ENCODE measurements at places on chromosomes 1 and 21.
A peak's percentile ranks its signal among the peaks of the same experiment; 100 is the strongest.

GRCh38 chr21:37767984-37768383 lies 148.3 kb downstream of the KCNJ6 start:
- H3K27ac ChIP-seq: no peak overlapping the region
- H3K4me1 ChIP-seq: no peaks in the 10 kb centered on the region
- H3K4me3 ChIP-seq: no peak overlapping the region
- no peaks in the 10 kb centered on the region for H3K27me3 ChIP-seq
- DNase-seq: no peak
- no peaks in the 10 kb centered on the region for H3K36me3 ChIP-seq

DNA sequence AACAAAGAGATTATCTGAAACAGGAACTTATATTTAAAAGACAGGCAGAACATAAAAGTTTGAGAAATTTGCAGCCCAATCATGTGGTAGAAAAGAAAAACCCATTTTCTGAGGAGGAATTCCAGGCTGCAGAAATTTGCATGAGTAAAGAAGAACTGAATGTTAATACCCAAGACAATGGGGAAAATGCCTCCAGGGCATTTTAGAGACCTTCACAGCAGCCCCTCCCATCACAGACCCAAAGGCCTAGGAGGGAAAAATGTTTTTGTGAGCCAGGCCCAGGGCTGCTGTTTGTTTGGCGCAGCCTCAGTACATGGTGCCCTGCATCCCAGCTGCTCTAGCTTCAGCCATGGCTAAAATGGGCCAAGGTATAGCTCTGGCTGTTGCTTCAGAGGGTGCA lies 554.3 kb upstream of the CHRM3 start:
- no peaks in the 10 kb centered on the region for H3K27me3 ChIP-seq
- DNase-seq: no peak
- H3K27ac ChIP-seq: no peak overlapping the region
- no peaks in the 10 kb centered on the region for H3K4me1 ChIP-seq

- no peak overlapping the region for H3K4me3 ChIP-seq
- H3K27ac ChIP-seq: no peak overlapping the region
- no peaks in the 10 kb centered on the region for H3K36me3 ChIP-seq
Observed at GRCh38 chr1:194043984-194044755, 857.8 kb upstream of the B3GALT2 start.

DNA sequence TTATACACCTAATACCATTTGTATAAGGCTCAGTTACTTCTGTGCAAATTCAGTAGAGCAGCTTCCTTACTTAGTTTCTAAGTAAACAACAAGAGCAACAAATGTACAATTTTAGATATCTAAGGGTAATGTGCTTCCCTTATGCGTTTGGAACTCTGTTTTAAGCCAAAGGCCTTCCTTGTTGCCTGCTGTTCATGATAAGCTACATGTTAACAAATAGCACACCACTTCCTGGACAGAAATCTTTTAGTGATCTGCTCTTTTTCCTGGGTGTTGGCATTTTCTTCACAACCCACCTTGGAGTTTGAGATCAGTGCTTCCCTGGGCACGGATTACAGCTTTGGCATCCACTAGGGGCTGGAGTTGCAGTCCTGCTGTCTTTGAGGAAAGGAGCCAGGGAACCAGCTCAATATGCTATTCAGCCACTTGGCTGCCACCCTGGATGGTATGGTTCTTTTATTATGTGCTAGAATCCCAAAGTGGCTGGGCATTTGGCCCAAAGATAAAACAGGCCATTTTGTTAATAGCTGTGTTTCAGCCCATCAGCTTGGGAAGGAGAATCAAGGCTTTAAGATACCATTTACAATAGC lies 55.6 kb upstream of the ADAR start:
- H3K4me3 ChIP-seq: no peak overlapping the region
- no peak for DNase-seq
- no peaks in the 10 kb centered on the region for H3K36me3 ChIP-seq
- H3K27me3 ChIP-seq: peaks cover 23% of the 10 kb centered on the region
- H3K27ac ChIP-seq: no peak overlapping the region

DNA sequence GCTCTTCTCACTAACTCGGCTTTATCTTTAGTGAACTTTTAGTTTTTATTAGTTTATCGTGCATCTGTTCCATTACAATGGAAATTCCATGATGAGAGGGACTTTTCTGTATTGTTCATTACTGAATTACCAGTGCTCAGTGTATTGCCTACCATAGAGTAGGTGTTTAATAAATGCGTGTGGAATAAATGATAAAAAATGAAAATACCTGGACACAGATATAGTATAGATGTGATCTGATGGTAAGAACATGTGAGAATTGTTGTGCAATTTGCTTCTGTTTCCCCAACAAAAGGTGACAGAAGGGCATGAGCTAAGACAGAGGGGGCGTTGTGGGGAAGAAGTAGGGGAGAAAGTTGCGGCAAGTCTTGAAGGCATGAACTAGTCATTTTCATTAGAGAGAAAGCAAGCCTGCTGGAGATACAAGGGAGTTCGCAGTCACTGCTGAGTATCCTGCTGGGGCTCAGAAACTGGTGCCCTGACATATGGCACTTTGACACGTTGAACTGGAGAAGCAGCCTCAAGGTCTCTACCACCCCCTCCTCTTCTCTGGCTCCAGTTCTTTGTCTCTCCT lies 5.6 kb upstream of the COG2 start:
- no peak for DNase-seq
- no peak overlapping the region for H3K27ac ChIP-seq
- no peaks in the 10 kb centered on the region for H3K36me3 ChIP-seq
- no peak overlapping the region for H3K4me3 ChIP-seq

DNA sequence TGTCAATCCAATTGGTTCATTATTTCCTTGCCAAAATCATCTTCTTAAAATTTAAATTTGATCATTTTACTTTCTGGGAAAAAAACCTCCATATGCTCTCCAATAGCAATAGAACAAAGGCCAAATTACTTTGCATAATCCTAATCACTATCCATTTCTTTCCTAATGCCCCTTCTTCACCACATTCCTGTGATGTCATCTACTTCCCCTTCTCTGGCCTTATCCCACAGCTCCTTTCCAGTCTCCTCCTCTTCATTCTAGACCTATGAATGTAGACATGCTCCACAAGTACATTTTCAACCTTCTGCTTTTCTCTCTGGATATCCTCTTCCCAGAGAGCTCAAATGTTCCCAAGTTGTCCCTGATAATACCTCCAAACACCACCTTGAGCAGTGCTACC lies 216.6 kb downstream of the MRPL39 start:
- peaks cover 4% of the 10 kb centered on the region for H3K4me1 ChIP-seq
- no peak overlapping the region for H3K4me3 ChIP-seq
- no peak overlapping the region for H3K27ac ChIP-seq
- H3K27me3 ChIP-seq: no peaks in the 10 kb centered on the region
- DNase-seq: no peak
- H3K36me3 ChIP-seq: no peaks in the 10 kb centered on the region

GRCh38 chr21:40768056-40768455 lies 78.9 kb downstream of the DSCAM start:
- no peaks in the 10 kb centered on the region for H3K27me3 ChIP-seq
- no peak overlapping the region for H3K4me3 ChIP-seq
- no peak overlapping the region for H3K27ac ChIP-seq

DNA sequence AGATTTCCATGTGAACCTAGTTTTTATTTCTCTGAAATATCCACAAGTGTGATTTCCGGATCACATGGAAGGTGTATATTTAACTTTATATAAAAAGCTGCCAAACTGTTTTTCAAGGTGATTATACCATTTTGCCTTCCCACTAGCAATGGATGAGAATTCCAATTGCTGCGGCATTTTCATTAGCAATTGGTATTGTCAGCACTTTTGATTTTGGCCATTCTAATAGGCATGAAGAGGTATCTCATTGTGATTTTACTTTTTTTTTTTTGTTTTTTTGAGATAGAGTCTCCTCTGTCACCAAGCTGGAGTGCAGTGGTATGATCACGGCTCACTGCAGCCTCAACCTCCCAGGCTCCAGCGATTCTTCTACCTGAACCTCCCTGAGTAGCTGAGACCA lies 5.0 kb upstream of the CYB5R1 start:
- no peak overlapping the region for H3K4me3 ChIP-seq
- H3K4me1 ChIP-seq: peaks cover 17% of the 10 kb centered on the region
- no peak for DNase-seq
- H3K27me3 ChIP-seq: peaks cover 25% of the 10 kb centered on the region
- H3K27ac ChIP-seq: no peak overlapping the region

DNA sequence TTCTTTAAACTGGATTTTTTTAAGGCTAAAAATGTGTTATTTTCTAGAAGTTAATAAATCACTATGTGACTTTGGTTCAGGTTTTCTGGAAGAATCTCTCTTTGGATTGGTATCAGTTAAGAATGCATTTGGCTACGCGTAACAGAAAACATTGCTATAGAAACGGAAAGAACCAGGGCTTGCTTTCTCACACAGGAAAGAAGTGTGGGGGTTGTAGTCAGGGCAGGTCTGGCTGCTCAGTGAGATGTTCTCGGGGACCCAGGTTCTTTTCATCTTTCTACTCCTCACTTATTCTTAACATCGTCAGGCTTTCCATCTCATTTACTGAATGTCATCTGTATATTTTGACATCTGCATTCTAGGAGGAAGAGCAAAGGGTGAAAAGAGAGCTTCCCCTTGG lies 191.4 kb downstream of the ZBTB18 start:
- no peak overlapping the region for H3K4me3 ChIP-seq
- H3K27ac ChIP-seq: no peak overlapping the region

GRCh38 chr1:209048941-209049669 lies 534.4 kb upstream of the CAMK1G start:
- H3K27me3 ChIP-seq: peaks cover 3% of the 10 kb centered on the region
- no peaks in the 10 kb centered on the region for H3K4me1 ChIP-seq
- H3K27ac ChIP-seq: no peak overlapping the region
- H3K36me3 ChIP-seq: no peaks in the 10 kb centered on the region

- H3K27ac ChIP-seq: no peak overlapping the region
- H3K4me3 ChIP-seq: no peak overlapping the region
- H3K36me3 ChIP-seq: no peaks in the 10 kb centered on the region
- DNase-seq: no peak
- H3K27me3 ChIP-seq: no peaks in the 10 kb centered on the region
Observed at GRCh38 chr1:36816348-36816747, 218.0 kb downstream of the GRIK3 start.

DNA sequence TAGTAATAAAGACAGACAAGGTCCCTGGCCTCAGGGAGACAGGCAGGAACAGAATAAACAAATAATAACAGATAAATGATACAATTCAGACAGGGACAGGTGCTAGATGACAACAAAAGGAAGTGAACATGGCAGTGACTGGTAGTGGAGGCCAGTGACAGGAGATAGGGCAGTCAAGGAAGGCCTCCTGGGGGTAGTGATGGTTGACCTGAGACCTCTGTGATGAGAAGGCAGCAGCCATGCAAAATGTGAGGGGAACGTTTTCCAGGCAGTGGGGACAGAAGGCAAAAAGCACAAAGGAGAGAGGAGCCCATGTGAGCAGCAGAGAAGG lies 18.5 kb downstream of the OPTC start:
- H3K36me3 ChIP-seq: no peaks in the 10 kb centered on the region
- H3K27me3 ChIP-seq: no peaks in the 10 kb centered on the region
- H3K4me1 ChIP-seq: peaks cover 21% of the 10 kb centered on the region
- DNase-seq: no peak
- no peak overlapping the region for H3K4me3 ChIP-seq
- peak overlapping the region; percentile 46 for H3K27ac ChIP-seq

- H3K36me3 ChIP-seq: no peaks in the 10 kb centered on the region
- no peaks in the 10 kb centered on the region for H3K4me1 ChIP-seq
- peaks cover 11% of the 10 kb centered on the region for H3K27me3 ChIP-seq
- no peak overlapping the region for H3K27ac ChIP-seq
Observed at GRCh38 chr21:44273046-44273445, 11.3 kb upstream of the DNMT3L start.

DNA sequence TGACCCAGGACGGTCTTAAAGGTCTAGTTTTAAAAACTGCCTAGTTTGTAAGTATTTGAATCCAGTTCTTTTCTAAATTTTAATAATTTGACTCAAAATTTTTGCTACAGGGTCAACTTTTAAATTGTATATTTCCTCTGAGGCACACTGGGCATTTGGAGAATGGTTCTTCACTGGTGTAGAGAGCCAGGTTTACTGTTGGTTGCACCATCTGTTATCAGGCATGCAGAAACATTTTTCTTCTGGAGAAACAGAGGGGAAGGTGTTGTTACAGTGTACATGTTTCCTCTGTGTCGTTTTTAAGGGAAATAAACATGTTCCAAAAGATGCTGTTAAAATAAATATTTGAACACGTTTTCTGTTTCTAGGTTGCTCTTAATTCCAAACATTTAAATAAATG lies 39.0 kb upstream of the RWDD3 start:
- H3K4me3 ChIP-seq: no peak overlapping the region
- no peak for DNase-seq
- no peak overlapping the region for H3K27ac ChIP-seq
- H3K27me3 ChIP-seq: no peaks in the 10 kb centered on the region

DNA sequence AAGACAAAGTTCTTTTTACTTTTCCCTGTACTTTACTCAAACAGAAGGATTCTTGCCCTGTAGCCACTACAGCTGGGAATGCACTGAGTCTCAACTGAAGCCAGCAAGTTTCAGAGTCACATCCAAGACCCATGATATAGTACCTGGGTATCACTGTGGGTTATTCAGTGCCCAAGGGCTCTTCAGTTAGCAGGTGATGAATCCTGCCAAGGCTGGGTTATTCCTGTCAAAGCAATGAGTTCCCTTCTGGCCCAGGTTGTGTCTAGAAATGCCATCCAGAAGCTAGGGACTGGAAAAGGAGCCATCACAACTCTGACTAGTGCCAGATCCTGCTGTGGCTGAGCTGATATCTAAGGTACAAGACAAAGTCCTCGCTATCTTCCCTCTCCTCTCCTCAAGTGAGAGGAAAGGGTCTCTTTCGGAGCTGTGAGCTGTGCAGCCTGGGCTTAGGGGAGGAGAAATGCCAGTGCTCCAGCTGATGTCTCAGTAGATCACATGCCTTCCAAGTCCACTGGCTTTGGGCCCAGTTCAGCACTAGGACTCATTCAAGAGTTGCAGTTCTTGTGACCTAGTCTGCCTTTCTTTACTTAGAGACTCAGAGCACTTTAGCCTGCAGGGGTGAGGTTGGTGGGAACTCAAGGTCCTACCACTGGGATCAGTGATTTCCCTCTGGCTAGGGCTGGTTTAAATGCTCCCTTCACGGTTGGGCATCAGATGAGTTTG lies 369.4 kb downstream of the TBX15 start:
- no peaks in the 10 kb centered on the region for H3K4me1 ChIP-seq
- no peaks in the 10 kb centered on the region for H3K27me3 ChIP-seq
- DNase-seq: no peak

- H3K27me3 ChIP-seq: peaks cover 3% of the 10 kb centered on the region
- H3K27ac ChIP-seq: peak within 1 kb of the TSS; percentile 65
- peaks cover 5% of the 10 kb centered on the region for H3K36me3 ChIP-seq
Observed at GRCh38 chr1:36323636-36324352, at the start of gene EVA1B. EVA1B (minus strand) TSS chr1:36323645; CDS start chr1:36323037, 608 bp downstream.

GRCh38 chr1:108780937-108781574 lies 34.6 kb downstream of the STXBP3 start:
- H3K4me3 ChIP-seq: no peak overlapping the region
- no peaks in the 10 kb centered on the region for H3K27me3 ChIP-seq
- H3K4me1 ChIP-seq: no peaks in the 10 kb centered on the region

GRCh38 chr21:34797201-34797525 lies 128.4 kb downstream of the CLIC6 start:
- no peaks in the 10 kb centered on the region for H3K27me3 ChIP-seq
- no peak overlapping the region for H3K4me3 ChIP-seq
- no peak for DNase-seq
- H3K27ac ChIP-seq: no peak overlapping the region
- peaks cover 3% of the 10 kb centered on the region for H3K4me1 ChIP-seq

GRCh38 chr1:178645157-178645807 lies 79.8 kb upstream of the RALGPS2 start:
- H3K27me3 ChIP-seq: no peaks in the 10 kb centered on the region
- DNase-seq: no peak
- no peaks in the 10 kb centered on the region for H3K4me1 ChIP-seq
- no peak overlapping the region for H3K27ac ChIP-seq
- no peaks in the 10 kb centered on the region for H3K36me3 ChIP-seq
